Lung microvascular endothelial cell (primary cell): ENCODE measurements at places on chromosomes 3 and 15. TPM values are rescaled to one million over a fixed set of nuclear protein-coding genes. Genes with fewer than 3 reads are reported as not detected.

The PAQR9 gene
- not detected in 2 replicates for total RNA-seq

The SLC7A14 gene
- total RNA-seq = under 0.01 TPM in 2 replicates

The IMPG2 gene
- 0.44 and 0.99 TPM in 2 replicates for total RNA-seq

The PLS1 gene
- total RNA-seq = 0.44 and 0.60 TPM in 2 replicates

The SCN5A gene
- total RNA-seq = 5.9 and 14.9 TPM in 2 replicates

The LTF gene
- total RNA-seq = under 0.01 and 0.22 TPM in 2 replicates

The SPSB4 gene
- total RNA-seq = under 0.01 TPM in 2 replicates

The PDCD10 gene
- 42.9 and 48.2 TPM in 2 replicates for total RNA-seq

The CA12 gene
- total RNA-seq = 0.22 and 0.40 TPM in 2 replicates

The CYB561D2 gene
- 15.5 and 21.6 TPM in 2 replicates for total RNA-seq

The ZNF662 gene
- 0.44 and 1.8 TPM in 2 replicates for total RNA-seq

The GOLGA6A gene
- not detected in 2 replicates for total RNA-seq

The RTP3 gene
- not detected in 2 replicates for total RNA-seq

The GJD2 gene
- not detected in 2 replicates for total RNA-seq

The NOX5 gene
- total RNA-seq = under 0.01 TPM in 1 of 2 replicates, not detected in the other

The CAPN3 gene
- 0.22 and 0.60 TPM in 2 replicates for total RNA-seq

The EXD1 gene
- total RNA-seq = not detected in 2 replicates
